Renal cortex interstitium (tissue), 15 donors: ENCODE measurements at places on chromosomes 6 and 20.

DNA sequence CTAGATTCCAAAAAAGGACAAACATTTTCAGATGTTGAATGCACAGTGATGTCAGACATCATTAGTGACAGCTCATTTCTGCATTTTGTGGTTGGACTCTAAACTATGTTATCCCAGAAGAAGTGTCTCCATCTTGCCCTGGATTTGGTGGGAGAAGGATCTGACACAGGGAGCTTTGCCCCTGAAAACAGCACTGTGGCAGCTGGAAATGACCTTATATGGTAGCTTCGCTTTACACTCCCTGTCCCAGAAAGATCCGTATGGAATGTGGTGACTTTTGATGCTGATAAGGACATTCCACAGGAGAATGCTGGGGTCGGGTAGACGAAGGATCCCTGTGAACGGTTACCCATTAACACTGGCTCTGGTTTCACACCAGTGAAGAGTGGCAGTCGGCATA is 87.2 kb upstream of the EDN1 start:
- DNase-seq, result peak; percentile 6

DNA sequence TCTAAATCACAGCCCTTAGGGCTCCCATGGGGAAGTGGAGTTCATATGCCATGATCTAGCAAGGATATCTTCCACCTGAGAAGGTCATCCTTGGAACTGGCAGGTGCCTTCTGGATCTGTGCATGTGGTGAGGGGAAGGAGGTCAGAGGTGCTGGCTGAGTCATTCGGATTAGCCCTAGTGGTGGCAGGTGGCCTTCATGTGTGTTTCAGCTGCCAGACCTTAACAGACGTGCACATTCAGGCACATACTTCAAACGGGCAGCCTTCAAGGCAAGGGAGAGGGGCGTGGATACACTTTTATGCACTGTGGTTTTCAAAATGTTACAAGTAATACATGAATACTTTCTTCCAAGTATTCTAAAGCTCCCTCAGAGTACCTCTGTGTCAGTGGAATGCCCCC is 51.2 kb downstream of the BMP6 start:
- no peak for DNase-seq

- DNase-seq, result no peak
These were observed 54.7 kb upstream of the PDE7B start for GRCh38 chr6:135796643-135797305.

GRCh38 chr20:54085910-54086309 is 15.5 kb upstream of the BCAS1 start:
- no peak for DNase-seq

DNA sequence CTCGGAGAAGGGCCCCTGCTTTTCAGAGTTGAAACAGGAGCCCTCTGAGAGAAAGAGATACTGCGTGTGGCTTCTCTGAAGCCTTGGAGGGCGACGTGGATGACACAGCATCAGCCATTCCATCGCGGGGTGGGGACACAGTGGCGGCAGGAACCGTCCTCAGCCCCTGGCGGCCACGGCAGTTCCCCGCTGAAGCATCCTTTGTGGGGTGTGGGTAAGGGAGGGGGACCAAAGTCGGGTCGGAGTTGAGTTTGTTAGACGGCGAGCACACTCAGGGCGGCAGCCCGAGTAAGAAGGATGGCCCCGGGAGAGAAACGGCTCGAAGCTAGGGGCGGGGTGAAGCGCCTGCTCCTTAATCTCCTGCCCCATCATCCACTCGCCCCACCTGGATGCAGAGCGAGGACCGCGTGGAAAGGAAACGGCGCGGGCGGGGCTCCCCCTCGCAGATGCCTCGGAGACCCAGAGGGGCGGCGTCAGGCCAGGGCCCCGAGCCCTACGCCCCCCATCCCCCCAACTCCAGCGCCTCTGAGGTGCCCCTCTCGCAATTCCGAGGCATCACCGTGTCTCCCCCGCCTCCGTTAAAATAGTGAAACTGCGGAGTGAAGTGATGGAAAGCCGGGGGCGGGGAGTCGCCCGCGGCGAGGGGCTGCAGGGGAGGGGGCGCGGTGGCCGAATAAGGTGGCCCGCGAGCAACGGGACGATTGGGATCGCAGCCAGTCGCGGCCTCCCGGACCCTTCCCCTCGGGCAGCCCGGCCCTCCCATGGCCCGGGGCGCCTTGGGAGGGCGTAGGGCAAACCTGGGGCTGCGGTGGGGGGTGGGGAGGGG is 796 bp upstream of the RREB1 start:
- no peak for DNase-seq

- DNase-seq, result no peak
These were observed 17.8 kb downstream of the BNIP5 start for GRCh38 chr6:36318690-36319435.

GRCh38 chr20:10554285-10554684 is 119.2 kb downstream of the SLX4IP start:
- no peak for DNase-seq

GRCh38 chr6:169859978-169860703 is 108.7 kb downstream of the ERMARD start:
- no peak for DNase-seq

GRCh38 chr6:139175389-139175948 is 40.6 kb downstream of the HECA start:
- DNase-seq, result no peak

DNA sequence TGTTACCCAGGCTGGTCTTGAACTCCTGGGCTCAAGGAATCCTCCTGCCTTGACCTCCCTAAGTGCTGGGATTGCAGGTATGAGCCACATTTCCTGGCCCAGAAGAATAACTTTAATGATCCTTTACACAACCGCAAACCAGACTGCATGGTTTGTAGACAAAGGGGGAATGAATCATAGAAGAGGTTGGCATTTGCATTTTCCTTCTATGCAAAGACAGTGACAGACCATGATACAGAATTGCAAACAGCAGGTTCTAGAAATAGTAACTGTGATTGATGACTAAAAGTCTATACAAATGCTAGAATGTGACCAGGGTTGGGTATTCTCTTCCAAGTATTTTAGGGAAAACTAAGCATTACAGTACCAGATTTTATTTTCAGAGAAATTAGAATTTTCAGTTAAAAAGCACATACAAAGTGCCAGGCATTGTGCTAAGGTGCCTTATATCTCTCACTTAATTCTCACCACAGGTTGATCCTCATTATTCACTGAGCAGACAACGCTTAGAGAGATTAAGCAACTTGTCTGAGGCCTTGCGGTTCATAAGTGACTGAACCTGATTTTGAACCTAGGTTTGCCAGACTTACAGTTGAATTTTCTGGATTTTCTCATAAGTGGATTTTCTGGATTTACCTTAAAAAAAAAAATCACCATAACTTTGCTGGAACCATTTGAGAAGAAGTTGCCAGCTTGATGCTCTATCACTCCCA is 146.6 kb downstream of the ZFAND3 start:
- DNase-seq, result no peak

DNA sequence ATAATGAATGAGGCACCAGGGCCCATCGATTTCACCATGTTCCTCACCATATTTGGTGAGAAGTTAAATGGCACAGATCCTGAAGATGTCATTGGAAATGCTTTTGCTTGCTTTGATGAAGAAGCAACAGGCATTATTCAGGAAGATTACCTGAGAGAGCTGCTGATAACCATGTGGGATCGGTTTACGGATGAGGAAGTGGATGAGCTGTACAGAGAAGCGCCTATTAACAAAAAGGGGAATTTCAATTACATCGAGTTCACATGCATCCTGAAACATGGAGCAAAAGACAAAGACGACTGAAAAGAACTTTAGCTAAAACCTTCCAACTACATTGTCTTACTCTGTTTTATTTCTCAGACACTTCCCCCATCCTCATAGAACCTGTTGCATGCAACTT is 21.6 kb upstream of the ZBTB22 start:
- DNase-seq, result no peak

DNA sequence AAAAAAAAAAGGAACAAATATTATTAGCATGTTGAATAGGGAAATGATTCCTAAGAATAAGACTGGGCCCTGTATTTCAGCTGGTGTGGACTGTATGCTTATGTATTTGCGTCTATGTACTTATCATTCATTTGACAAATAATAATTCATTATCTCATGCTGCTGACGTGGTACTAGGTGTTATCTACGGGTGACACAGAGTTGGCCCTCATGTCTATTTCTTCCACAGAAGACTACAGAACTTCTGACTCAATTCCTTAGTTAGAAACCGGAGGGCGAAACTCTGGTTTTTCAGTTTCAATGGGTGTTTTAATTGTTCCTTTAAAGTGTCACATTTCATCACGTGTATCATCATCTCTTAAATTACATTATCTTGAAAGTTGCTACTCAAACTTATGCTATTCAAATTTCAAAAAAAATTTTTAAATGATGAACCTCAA is 305.9 kb downstream of the CLIC5 start:
- no peak for DNase-seq

DNA sequence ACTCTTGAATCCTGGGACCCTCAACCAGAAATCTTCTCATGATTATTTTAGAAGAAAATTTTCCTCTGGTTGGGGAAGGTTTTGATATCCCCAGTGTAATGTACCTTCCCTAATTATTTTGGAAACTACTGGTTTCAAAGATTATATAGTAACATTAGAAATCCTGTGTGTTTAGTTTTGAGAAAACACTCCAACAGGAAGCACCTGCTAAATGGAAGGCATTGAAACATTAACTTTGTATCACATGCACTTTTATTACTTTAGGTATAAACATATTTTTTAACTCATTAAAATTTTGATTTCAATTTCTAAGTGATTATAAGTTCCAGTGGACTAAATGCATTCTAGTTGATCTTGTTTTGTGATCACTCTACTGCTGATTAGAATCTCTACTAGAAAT is 109.3 kb downstream of the SESN1 start:
- no peak for DNase-seq
